ENCODE measurements at places on chromosomes 4 and X. TPM values are rescaled to one million over a fixed set of nuclear protein-coding genes. Genes with fewer than 3 reads are reported as not detected.
A peak's percentile ranks its signal among the peaks of the same experiment; 100 is the strongest.

DNA sequence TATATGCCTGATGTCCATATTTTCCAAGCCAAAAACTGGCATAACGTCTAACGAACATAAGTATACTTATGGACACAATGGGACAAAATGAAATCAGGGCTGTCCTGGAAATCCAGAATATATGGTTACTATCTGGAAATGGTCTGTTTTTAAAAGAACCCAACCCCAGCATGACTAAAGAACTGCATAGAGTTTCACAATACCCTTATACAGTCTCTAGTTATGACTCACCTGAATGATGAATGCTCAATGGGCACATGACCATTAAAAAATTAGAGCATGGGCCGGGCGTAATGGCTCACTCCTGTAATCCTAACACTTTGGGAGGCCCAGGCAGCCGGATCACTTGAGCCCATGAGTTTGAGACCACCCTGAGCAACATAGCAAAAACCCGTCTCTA, 31.8 kb downstream of the AMMECR1 start:
- peak; percentile 26 for DNase-seq

DNA sequence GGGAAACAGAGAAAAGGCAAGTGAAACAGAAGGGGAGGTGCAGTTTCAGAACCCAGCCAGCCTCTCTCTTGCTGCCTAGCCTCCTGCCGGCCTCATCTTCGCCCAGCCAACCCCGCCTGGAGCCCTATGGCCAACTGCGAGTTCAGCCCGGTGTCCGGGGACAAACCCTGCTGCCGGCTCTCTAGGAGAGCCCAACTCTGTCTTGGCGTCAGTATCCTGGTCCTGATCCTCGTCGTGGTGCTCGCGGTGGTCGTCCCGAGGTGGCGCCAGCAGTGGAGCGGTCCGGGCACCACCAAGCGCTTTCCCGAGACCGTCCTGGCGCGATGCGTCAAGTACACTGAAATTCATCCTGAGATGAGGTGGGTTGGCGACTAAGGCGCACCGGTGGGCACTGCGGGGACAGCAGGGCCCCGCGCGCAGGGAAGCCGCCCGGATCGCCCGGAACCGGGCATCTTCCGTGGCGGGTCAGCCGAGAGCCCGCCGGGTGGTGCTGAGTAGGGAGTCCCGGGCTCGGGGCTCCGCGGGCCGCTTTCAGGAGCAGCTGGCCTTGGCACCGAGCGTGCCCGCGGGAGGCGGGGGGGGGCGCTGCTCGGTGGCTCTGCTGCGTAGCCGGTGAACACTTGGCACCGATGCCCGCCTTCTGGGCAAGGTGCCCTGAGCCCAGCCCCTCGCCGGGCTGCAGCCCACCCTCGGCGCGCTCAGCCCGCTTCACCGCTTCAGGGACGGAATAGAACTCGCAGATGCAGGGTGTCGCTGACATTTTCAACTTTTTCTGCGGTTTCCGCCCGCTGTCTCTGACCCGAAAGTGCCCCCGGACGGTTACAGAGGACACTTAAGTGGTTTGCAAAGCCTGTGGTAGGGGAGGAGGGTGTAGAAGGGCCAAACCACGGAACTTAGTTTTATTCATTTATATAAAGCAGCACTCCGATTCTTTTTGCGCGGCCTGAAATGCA, at the start of gene CD38:
Gene CD38, plus strand, starts transcription at position 40 of the 953 bp plus-strand sequence. Its CDS starts 87 bp downstream, at position 127.
- DNase-seq = peak; percentile 18

DNA sequence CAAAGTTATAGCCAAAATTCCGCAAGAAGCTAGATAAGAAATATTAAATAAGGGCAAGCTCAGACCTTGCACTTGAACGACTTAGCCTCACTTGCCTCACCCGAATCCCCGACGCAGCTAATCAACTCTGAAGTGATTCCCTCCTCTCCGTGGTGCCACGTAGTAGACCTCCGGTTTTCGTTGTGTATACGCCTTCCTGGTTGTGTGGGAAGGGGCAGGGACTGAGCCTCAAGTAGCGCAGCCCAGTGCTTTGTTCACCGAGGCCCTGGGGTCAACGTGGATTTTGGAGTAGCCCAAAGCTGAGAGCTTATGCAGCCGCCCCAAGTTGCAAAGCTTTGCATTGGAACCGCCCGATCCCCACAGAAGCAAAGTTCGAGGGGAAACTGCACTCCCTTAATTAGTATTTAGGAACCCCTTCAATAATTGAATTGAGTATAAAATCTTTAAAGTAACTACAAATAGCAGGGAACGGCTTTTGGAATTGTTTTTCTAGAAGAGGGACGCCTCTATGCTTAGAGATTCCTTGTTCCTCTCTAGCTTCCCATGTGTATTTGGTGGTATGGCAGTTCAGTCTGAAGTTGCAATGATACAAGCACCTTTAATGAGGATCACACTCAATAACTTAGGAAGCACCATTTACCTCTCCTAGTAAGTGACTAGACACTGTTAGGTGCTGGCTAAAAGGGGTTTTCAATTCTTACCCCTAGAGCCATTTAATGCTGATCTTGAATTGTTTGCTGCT, 55.7 kb downstream of the LINC00632 start:
- DNase-seq = peak; percentile 35

GRCh38 chr4:174474457-174475075, 47.7 kb downstream of the HPGD start:
- DNase-seq = no peak

GRCh38 chr4:127631420-127631819, 1.3 kb upstream of the INTU start:
- no peak for DNase-seq

GRCh38 chr4:123851521-123851920, 454.9 kb downstream of the SPRY1 start:
- DNase-seq = no peak

DNA sequence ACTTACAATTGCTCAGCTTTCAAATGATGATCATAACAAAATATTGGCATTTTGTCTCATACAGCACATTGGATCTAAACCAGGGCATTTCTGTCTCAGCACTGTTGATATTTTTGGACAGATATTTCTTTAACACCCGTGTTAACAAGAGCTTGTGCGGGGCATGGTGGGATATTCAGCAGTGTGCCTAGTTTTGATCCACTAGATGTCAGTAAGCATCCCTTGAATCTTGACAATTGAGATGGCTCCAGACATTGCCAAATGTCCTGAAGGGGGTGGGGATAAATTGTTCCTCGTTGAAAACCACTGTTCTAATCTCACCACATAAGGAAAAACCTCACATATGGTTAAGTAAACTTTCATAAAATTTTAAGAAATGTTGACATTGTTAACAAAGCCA, 806.3 kb downstream of the STIM2 start:
- DNase-seq = no peak

DNA sequence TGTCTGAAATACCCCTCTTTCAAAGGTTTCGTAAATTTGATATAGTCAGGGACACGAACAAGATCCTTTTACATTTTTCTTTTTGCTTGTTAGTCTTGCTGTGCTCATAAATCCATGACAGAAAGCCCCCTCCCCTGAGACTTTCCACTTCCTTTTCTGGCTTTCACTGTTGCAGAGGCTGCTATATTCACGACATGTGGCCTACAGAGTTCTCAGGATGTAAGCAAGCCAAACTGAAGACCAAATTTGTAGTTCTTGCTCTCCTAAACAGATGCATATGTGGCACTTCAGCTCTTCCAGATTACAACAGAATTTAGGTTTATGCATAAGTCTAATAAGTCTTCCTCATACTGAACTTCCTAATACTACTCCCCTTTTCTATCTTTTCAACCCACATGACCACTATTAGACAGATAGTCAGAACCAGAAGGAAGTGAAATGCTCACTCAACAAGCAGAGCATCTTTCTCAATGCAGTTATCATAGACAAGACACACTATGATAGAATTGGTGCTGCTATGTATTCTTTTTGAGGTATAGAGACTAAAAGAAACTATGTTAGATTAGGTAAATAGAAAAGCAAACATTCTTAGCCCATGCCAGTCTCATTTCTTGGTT, 15.0 kb downstream of the BTK start:
- DNase-seq = no peak

DNA sequence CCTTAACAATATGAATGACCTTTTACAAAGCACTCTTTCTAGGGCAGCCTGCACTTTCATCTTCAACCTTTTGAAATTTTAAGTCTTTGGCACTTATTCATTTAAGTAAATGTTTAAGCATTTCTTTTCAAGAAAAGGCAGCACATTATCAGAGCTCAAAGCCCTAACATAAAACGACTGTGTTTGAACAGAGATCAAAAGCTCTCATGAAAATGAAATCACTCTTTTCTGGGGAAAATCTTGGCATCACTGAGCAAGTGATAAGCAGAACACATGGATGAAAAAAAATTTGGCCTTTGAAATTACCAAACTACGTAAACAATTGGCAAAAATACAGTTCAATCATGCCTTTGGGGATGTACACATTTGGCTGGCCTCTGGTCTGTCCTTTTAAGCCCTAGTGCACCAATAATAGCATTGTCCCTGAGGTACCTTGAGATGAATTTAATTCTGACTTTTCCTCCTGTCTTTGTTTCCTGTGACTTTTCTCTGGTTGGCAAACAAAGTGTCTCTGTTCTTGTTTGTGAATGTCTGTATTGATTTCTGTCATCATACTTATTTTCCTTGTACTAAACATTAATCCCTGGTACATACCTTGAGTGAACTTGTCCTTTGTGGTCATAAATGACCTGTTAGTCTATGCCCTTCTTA, 12.9 kb upstream of the ODAM start:
- DNase-seq = no peak

Gene DKC1
- 38.9 TPM for polyA plus RNA-seq

Gene GPR34
- 0.71 TPM for polyA plus RNA-seq

Gene MAGEA11
- not detected for polyA plus RNA-seq

Data from hepatocyte (in vitro differentiated cells).